A549 treated with ZK216348 at 1 μM for 4 hours (cell line): ENCODE measurements at places on chromosomes 16 and 17. TPM values are rescaled to one million over a fixed set of nuclear protein-coding genes. Genes with fewer than 3 reads are reported as not detected.

The CORO6 gene
- 4.9 to 7.1 TPM (median 5.9 TPM) in 5 replicates for total RNA-seq

The RPL23 gene
- 2,424 to 2,901 TPM (median 2,516 TPM) in 5 replicates for total RNA-seq

The USP32 gene
- total RNA-seq: 30.9 to 38.6 TPM (median 35.4 TPM) in 5 replicates

The PHF23 gene
- total RNA-seq: 82.5 to 108 TPM (median 92.1 TPM) in 5 replicates

The LITAFD gene
- total RNA-seq: not detected in 5 replicates

The RHOT1 gene
- total RNA-seq: 16.3 to 27.2 TPM (median 22.5 TPM) in 5 replicates

The GNG13 gene
- total RNA-seq: not detected in 5 replicates

The ITGB3 gene
- 2.7 to 5.7 TPM (median 4.7 TPM) in 5 replicates for total RNA-seq

The HID1 gene
- 7.1 to 12.7 TPM (median 11.0 TPM) in 5 replicates for total RNA-seq

The KRTAP17-1 gene
- not detected in 5 replicates for total RNA-seq

The ZNF385C gene
- total RNA-seq: 0.19 to 0.44 TPM (median 0.22 TPM) in 4 of 5 replicates, not detected in the other

The FA2H gene
- 27.5 to 33.7 TPM (median 32.1 TPM) in 5 replicates for total RNA-seq

The FLYWCH1 gene
- 15.9 to 31.8 TPM (median 26.8 TPM) in 5 replicates for total RNA-seq

The MYO15B gene
- 32.3 to 66.7 TPM (median 51.1 TPM) in 5 replicates for total RNA-seq

The ZP2 gene
- not detected in 5 replicates for total RNA-seq

The IL17C gene
- not detected in 5 replicates for total RNA-seq

The SOCS1 gene
- 1.9 to 5.9 TPM (median 4.4 TPM) in 5 replicates for total RNA-seq

The KRT24 gene
- total RNA-seq: not detected in 5 replicates

The ABCA3 gene
- 13.8 to 23.1 TPM (median 19.7 TPM) in 5 replicates for total RNA-seq

The SLC13A2 gene
- 0.08 to 0.20 TPM (median 0.16 TPM) in 5 replicates for total RNA-seq

The CCDC200 gene
- total RNA-seq: not detected in 5 replicates

The CTRL gene
- 1.0 to 2.5 TPM (median 1.4 TPM) in 5 replicates for total RNA-seq

The PLD6 gene
- 6.5 to 8.2 TPM (median 7.3 TPM) in 5 replicates for total RNA-seq

The LGALS9B gene
- total RNA-seq: 0.15 TPM in 1 of 5 replicates, not detected in the others

The KRTAP3-2 gene
- total RNA-seq: not detected in 5 replicates

The BEAN1 gene
- 2.8 to 5.1 TPM (median 3.8 TPM) in 5 replicates for total RNA-seq

The CTF1 gene
- total RNA-seq: 0.14 to 0.32 TPM (median 0.30 TPM) in 3 of 5 replicates, not detected in the others
